ENCODE measurements at places on chromosomes 3 and 15.

GRCh38 chr3:19891740-19892139 lies 42.3 kb downstream of the EFHB start:
- no peak for DNase-seq

DNA sequence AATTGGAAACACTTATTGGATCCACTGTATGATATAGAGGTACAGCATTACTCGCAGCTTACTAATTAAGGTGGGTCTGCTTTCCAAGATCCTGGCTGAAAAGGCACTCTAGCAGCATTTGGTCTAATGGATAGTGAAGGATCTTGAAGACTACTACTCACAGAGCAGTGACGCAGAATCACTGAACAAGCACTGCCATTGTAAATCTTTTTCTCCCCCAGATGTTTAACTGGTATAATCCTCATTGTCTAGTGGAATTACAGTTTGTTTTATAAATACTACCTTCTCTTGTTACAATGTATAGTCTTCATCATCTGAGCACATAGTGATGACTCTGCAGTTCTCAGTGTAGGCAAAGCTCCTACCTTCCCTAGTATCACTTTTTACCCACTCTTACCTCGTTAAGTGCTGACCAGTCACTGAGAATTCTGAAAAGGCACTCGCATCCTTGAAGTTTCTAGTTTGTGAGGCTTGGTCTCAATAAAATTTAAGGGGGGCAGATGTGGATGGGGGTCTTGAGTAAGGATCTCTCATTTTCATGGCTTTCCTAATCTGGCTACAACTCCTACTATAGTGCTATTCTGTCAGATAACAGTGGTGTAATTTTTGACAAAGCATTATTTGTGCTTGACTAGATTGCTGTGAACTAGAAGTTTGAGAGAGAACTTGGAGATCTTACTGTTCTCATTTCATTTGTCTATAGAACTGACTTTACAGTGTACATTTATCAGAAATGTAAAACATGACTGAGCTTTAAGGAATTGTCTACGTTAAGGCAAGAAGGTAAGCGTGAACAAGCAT lies 23.2 kb downstream of the MAPK6 start:
- no peak for DNase-seq

GRCh38 chr15:85616549-85617110 lies 178.1 kb downstream of the KLHL25 start:
- no peak for DNase-seq

DNA sequence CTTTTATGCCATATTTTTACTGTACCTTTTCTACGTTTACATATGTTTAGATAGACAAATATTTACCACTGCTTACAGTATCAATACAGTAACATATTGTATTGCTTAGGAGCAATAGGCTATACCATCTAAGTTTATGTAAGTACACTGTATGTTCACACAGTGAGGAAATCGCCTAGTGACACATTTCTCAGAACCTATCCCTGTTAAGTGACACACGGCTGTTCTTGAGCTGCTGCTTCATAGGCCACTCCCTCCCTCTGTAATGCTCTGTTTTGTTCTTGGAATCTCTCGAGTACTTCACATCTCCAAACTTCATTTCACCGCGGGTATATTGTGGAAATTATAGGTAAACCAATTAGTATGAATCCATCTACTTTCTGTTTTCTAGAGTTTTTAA lies 13.4 kb upstream of the SELENOT start:
- DNase-seq, result no peak

DNA sequence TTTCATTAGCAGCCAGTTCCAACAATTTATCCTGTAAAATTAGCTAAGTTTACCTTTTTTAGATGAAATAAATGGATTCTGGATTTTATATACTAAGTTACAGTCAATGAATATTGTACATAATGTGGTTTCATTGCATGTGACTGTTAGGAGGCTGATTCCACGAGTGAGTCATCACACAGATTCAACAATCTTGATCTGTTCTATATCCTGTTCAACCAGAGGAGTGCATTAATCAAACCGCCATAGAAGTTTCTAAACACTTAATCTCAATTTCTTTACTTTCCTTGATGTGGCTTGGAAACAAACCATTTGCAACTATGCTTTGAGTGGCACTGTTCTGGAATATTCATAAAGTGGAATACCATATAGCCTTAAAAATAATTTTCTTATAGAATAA lies 15.3 kb downstream of the DNAJC13 start:
- DNase-seq, result peak; percentile 56

DNA sequence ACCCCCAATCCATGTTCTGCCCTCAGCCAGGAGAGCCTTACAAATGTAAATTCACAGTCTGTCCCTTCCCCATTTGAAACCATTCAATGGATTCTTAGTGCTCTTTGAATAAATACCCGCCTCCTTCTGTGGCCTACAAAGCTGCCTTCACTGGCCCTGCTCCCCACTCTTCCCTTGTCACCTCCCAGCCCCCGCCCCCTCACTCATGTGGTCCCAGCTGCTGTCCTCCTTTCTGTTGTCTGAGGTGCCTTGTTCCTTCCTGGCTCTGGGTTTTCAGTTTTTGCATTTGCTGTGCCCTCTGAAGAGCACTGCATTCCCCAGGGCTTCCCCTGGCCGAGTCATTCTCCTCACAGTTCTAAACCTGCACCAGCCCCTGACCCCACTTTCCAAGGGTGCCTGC lies 3.2 kb downstream of the EFCAB12 start:
- DNase-seq, result peak; percentile 49

GRCh38 chr3:1830851-1831250 lies 267.8 kb upstream of the CNTN4 start:
- no peak for DNase-seq

GRCh38 chr3:129622933-129623332 lies 16.5 kb upstream of the PLXND1 start:
- no peak for DNase-seq

GRCh38 chr15:98667521-98668179 lies 19.3 kb downstream of the IGF1R start:
- no peak for DNase-seq

DNA sequence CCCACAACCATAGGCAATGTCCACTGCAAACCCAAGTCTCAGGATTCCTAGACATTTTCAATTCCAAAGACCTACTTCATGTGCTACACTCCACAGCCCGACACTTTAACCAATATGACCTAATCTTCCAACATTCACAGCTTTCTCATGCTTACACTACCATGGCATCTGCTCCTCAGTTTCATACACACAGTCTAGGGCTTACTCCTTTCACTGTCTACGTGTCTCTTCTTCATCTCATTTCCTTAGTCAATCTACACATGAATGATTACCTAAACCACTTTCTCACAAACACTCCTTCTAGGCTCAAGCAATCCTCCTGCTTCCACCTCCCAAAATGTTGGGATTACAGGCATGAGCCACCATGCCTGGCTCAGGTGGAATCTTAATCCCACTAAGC lies 106.3 kb downstream of the STAG1 start:
- DNase-seq, result no peak

DNA sequence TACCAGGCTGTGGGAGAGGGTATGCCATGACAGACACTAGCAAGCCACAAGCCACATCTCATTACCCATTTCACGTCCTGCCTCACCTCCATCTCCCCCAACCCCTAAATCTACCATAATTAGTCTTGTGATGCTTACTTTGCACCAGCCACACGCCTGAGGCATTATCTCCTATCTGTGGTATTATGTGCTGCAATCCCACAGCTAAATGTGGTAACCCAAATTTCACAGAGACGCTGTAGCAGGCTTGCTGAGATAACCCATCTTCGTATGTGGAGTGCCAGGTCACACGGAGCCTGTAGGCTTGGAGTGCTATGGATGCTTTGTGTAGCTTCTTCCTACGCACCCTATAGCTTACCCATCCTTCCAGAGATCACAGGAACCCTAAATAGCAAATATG lies 256.7 kb upstream of the KCNH8 start:
- peak; percentile 31 for DNase-seq

DNA sequence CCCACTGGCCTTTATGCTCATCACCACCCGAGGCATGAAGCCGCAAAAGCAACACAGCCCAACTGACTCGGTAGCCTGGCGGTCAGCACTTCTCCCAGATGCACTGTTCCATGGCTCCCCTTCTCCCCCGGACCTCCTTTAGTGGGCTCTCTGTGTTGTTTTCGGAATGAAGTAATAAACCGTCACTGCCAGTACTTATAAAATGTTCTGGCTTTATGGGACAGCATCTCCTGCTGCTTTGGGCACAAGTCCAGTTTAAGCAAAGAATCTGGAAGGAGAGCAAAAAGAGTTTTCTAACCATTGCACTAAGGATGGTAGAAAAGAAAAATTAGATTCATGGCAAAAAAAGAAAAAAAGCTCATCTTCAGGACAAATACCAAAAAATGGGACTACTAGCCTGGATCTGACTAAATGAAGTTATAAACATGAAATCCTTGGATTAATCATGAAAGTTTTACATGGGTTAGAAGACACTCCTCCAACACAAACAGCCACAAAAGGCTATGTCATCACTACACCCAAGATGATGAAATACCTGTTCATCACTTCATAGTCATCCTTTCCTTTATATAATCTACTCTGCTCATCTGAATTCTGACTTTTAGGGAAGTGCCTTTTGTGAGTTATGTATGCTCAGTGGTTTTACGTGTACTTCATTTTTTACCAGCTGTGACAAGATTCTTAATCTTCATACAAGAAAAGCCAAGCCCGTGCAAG lies 89.5 kb upstream of the UBE2E2 start:
- DNase-seq, result peak; percentile 78

GRCh38 chr3:12186515-12187286 lies 28.0 kb upstream of the TIMP4 start:
- DNase-seq, result peak; percentile 21

DNA sequence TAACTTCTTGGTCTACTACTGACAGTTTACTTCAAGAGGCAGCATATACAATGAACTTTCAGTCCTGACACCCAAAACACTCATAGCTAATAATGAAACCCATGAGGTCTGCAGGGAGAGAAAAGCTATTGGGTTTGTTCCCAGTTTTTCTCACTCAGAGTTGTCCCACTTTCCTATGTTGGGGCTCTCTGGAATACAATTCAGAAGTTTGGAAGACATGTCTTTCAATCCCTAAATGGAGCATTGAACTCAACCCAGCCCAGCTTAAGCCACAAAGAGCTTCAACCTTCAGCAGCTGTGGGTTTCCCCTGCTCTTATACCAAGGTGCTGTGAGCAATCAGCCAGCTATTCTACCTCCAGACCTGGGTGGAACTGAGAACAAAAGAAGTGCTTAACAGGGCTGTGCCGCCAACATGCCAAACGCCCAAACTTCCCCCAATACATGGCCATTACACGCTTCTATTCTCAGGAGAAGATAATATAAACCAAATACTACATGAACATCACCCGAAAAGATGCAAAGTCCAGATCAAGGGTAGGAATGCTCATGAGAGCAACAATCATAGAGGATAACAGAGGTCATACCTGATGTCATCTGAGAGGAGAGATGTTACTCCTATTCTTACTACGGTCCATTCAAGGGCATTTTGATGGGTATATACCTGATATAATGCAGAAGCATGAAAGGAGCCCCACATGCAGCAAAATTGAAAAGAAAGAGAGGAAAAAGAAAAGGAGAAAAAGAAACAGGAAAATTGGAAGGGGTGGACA lies 131.2 kb upstream of the TGFBR2 start:
- DNase-seq, result no peak

- peak; percentile 8 for DNase-seq
Measured at GRCh38 chr15:73684581-73685455, 635 bp downstream of the CD276 start.

GRCh38 chr15:98907927-98908471 lies 99.6 kb downstream of the PGPEP1L start:
- no peak for DNase-seq

- DNase-seq, result no peak
Measured at GRCh38 chr3:158103887-158104327, 2.3 kb downstream of the SHOX2 start.

DNA sequence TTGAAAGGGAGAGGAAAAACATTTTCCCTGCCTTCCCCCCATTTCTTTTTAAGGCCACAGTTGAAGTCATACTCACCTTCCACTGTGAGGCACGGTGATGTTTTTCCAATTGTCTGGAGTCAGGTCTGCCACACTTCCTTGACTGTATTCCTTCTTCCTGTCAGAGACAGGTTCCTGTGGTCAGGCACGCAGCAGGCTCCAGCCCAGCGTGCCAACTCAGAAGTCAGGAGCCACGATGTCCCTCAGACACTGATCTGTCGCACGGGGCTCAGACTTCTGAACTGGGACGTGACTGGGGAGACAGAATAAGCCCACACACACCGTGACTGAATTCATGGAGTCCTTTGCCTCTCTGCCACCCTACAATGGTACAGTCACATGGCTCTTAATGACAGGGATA lies 41.2 kb upstream of the ADAMTS9 start:
- DNase-seq, result no peak

DNA sequence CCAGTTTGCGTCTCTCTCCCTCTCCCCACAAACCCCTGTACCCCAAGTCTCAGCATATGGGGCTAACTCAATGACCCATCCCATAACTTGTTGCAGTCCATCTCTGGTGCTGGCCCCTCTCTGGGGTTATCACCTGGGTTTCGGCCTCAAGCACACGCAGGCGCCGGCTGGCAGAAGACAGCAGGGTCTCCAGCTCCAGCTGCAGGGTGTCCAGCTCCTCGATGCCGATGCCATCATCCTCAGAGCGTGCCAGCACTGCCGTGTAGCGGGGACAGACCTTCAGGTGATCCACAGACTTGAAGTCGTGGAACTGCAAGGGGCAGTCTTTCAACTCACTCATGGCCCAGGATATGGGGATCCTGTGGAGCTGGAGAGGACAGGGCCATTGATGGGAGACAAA lies 1.1 kb downstream of the TADA3 start:
- DNase-seq, result no peak

DNA sequence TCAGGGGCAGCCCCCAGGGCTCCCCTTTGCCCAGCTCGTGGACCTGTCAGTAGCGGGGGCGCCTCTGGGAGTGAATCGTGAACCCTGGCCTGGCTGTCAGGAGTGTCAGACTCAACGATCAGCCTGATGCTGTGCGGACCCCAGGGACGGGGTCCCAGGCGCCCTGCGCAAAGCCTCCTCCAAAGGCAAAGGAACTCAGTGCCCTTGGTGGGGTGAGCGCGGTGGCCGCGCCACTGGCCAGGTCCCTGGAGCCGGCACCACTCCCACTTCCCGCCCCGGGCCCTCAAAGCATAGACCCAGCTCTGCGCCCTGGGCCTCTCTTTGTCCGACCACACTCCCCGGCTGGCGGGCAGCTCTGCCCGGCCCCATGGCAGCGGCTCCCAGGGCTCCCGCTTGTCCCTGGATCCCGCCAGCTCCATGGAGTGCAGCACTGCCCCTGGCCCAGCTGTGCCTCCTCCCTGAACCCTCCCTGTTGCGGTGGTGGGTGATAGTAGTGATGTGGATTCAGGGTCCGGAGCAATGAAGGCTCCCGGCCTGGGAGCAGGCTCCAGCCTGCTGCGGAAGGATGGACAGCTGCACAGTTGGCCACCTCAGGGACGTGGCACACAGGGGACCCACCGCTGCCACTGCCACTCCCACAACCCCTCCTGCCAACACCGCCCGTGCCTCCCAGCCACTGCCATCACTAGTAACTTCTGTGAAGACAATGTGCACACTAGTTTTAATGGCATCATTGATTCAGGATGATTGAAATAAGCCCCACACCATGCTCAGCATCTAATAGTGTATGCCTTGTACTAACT lies 263.8 kb downstream of the ZBBX start:
- no peak for DNase-seq

- peak; percentile 80 for DNase-seq
Measured at GRCh38 chr3:134242649-134243617, 7.7 kb downstream of the RYK start.

Measured in NB4 (cell line).